ENCODE measurements at places on chromosomes 11 and 22. TPM values are rescaled to one million over a fixed set of nuclear protein-coding genes. Genes with fewer than 3 reads are reported as not detected.

DNA sequence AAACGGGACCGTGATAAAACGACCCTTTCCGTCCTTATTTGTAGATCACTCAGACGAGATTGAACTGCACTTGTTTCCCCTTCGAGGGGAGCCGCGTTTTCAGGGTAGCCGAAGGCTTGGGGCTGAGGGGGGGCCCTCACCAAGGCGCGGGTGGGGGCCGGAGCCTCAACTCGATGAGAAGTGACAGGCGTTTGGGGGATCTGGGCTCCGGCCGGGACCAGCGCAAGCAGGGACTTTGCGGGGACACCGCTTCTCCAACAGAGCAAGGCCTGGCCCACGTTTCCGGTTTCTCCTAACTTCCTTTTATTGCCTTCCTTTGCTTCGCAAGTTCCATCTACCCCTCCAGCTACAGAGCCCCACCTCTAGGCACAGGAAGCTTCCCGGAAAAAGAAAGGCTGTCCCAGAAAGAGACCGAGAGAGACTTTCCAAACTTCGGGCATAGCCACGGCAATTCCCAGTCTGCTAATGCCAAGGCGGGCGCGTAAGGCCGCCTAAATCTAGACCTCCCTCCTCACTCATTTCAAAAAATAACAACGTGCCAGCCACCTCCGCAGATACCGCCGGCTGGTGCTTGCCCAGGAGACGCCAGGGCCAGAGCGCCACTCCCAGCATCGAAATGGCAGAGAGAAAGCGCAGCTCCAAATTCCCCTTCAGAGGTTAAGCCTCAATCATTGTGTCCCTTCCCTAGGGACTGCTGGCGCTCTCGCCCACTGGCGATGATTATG lies 6.6 kb downstream of the PAX6 start:
- peaks cover 52% of the 10 kb centered on the region for H3K4me1 ChIP-seq
- peaks cover 37% of the 10 kb centered on the region for H3K36me3 ChIP-seq
- peaks cover 93% of the 10 kb centered on the region for H3K27me3 ChIP-seq
- H3K27ac ChIP-seq = no peak overlapping the region

- no peaks in the 10 kb centered on the region for H3K4me1 ChIP-seq
- H3K27me3 ChIP-seq = peaks cover 9% of the 10 kb centered on the region
- H3K27ac ChIP-seq = no peak overlapping the region
- DNase-seq = no peak
- no peaks in the 10 kb centered on the region for H3K36me3 ChIP-seq
- H3K4me3 ChIP-seq = no peak overlapping the region
Measured at GRCh38 chr11:22461626-22462025, 123.4 kb downstream of the SLC17A6 start.

GRCh38 chr11:72267956-72268617 lies 24.1 kb upstream of the PHOX2A start:
- peaks cover 58% of the 10 kb centered on the region for H3K27me3 ChIP-seq
- no peak overlapping the region for H3K4me3 ChIP-seq
- no peak for DNase-seq
- peaks cover 2% of the 10 kb centered on the region for H3K4me1 ChIP-seq

DNA sequence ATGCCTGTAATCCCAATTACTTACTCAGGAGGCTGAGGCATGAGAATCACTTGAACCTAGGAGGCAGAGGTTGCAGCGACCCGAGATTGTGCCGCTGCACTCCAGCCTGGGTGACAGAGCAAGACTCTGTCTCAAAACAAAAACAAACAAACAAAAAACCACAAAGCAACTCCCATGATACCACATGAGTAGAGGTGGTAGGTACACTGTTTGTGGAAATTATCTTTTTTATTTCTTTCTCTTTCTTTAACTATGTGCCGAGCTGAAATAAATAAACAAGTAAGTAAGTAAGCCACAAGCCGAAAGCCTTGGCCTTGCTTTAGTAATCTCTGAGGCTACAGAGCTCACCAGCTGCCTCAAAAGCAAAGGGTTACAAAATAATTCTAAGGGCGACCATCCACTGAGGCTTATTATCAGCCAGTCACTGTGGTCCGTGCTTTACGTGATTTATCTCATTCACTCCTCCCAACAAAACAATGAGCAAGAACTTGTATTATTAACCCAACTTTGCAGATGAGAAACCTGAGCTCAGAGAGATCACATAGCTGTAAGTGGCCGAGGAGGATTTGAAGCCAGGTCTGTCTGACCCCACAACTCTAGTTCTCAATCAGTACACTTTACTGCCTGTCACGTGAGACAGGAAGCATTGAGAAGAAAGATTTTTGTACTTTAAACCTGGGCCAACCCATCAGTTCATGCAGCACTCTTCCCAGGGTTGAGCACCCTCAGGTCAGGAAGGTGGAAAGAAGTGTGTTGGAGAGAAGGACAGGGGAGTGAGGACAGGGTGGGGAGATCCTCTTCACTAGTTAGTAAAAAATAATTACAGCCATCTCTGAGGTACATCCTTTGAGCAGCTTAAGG lies 69.8 kb upstream of the MTMR2 start:
- peaks cover 45% of the 10 kb centered on the region for H3K4me1 ChIP-seq
- peak overlapping the region; percentile 17 for H3K27ac ChIP-seq
- DNase-seq = no peak
- peaks cover 60% of the 10 kb centered on the region for H3K36me3 ChIP-seq

The RAB39A gene
- total RNA-seq = not detected

The UCP3 gene
- total RNA-seq = 6.8 TPM
